Stimulated activated naive CD4-positive, alpha-beta T cell treated with Interleukin-2 at 50 U/mL for 16 hours (primary cell): ENCODE measurements at places on chromosomes 2 and 18.
A peak's percentile ranks its signal among the peaks of the same experiment; 100 is the strongest.

DNA sequence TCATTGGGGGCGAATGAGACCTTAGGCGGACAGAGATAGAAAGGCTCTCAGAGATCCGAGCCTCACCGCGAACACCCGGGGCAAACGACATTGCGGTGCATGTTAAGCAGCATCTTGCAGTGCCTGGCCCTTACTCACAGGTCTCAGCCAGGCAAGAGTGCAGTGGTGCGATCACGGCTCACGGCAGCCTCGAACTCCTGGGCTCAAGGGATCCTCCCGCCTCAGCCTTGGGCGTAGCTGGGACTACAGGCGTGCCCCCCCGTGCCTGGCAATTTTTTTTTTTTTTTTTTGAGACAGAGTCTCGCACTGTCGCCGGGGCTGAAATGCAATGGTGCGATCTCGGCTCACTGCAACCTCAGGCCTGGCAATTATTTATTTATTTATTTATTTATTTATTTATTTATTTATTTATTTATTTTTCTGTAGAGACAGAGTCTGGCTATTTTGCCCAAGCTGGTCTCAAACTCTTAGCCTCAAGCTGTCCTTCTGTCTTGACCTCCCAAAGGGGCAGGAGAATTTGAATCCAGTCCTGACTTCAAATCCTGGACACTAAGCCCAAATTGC lies 1.3 kb downstream of the LAMA3 start:
- no peak for DNase-seq

DNA sequence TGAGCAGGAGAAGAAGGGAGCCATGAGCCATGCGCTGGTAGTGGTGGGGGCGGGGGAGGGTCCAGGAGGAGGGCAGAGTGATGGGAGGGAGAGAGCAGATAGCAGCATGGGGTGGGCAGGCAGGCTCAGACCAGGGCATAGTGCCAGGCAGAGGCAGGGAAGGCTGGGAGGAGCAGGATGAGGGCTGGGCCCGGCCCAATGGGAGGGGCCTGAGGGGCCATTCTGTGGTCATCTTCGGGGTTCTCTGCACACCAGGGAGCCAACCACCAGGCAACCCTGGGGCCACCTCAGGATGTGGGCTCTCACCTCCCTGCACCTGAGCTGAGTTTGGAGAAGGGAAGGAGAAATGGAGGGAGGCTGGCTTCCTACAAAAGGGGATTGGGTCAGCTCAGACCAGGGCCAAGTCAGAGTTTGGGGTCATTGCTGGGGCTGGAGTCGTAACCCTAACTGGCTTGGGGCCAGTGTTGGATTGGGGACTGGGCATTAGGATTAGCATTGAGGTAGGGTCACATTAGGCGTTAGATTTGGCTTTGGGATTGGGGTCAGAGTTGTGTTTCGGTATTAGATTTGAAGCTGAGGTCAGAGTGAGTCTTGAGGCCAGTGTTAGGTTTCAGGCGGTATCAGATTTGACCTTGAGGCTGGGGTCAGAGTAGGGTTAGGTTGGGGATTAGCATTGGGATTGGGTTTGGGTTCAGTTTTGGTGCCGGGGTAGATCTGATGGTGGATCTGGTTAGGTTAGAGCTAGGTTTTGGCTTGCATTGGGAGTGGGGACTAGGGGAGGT lies 11.2 kb downstream of the VIL1 start:
- DNase-seq, result no peak

DNA sequence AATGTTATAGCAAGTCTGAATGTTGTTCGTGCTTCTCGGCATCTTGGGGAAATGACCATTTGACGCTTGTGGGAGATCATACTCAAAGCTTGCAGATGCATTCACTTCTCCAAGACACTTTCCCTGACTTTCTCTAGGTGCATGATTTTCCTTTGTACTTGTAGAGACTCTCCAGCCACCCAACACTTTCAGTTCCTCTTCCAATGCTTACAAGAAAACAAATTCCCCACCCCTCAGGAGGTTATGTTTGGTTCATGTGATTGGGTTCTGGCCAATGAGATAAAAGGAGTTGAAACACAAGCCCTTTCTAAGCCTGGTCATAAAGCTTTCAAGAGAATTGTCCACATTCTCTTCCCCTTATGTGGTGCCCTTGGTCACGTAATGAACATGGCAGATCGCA lies 156.3 kb downstream of the EPHA4 start:
- DNase-seq, result no peak

DNA sequence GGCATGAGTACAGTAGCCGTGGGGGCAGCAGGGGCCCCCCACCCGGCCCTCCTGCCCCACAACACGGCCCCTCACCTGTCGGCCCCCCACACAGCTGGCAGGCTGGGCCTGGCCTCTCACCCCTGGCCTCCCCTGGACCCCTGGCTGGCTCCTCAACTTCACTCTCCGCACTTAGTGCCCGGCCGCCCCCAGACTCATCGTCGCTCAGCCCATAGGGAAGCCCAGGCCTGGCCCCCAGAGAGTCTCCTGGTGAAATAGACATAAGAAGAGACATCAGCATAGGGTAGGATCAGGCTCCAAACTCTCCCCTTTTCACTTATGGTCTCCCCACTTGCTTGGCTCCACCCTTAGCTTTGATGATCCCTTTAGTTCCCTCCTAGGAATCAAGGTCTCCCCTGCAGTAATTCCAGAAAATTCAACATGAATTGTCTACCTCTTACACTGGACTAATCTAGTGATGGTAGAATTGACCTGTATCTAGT lies 1.7 kb downstream of the ZNF513 start:
- DNase-seq, result no peak

DNA sequence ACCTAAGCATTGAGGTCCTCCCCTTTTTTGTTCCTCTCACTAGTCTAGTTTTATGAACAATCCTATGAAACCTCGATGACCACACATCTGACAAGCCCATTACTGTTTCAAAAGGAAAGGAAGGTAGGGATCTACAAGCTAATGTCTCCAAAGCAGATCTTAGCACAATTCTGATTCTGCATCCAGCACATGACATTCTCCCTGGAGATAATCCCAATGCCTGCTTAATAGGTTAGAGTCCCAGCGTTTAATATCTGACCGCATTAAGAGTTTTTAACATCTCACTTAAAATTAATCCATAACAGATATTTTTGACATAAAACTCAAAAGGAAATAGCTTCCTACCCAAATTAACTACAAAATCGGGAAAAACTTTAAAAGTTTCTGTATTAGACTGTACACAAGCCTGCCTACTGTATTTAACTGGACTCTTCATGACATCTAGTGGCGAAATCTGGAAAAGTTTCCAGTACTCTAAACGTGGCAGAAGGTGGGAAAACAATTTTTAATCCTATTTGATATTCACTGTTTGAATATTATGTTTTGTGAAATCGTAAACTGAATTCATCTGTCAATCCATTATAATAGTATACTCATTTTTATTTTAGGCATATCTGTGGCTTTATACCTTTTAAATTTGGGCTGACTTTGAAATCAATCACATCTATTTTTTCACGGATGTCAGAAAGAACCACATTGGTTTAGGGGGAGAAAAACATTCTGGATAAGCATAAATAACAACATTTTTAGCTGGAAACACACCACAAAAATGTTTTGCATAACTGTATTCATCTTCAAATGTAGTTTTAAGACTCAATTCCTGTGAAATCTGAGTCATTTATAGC lies 62.4 kb downstream of the TXNL1 start:
- no peak for DNase-seq

- peak; percentile 92 for DNase-seq
These were observed 897 bp downstream of the NFE2L2 start for GRCh38 chr2:177263451-177264208.

GRCh38 chr18:3798032-3798431 lies 348.1 kb downstream of the TGIF1 start:
- no peak for DNase-seq

GRCh38 chr2:84022810-84023431 lies 436.2 kb downstream of the SUCLG1 start:
- DNase-seq, result no peak

DNA sequence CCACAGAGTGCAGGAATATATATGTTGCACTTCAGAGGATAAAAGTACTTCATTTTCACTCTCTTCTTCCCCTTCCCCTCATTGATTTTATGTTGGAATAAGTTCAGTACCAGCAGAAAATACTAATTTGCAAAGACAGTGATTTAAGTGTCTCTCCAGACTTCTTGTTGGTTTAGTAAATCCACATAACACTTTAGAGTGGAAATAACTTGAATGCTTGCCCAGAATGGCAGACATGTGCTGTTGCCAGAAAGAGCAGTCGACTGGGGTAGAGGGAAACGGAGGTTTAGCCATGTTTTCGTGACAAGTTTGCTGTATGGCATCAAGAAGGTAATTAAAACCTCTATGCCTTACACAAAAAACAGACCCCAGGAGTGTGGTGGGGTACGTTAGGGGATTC lies 246.0 kb upstream of the CXCR4 start:
- DNase-seq, result no peak

DNA sequence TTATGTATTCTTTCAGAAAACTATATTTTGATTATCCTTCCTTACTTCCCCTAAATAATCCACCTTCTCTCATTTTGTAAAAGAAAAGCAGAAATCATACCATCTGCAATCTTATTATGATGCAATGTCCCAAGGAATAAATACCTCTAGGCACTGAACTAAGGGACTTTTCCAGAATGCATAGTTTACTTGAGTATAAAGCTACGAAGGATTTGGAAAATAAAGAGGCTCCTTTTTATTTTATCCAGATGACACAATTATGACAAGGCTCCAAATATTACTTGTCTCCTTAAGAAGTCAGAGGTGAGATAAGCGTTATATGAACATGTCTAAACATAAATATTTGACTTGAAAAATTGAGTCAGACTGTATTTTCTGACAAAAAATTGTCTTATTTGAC lies 72.1 kb downstream of the COL3A1 start:
- no peak for DNase-seq

GRCh38 chr2:85811180-85812093 lies 57.6 kb downstream of the ATOH8 start:
- DNase-seq, result no peak

DNA sequence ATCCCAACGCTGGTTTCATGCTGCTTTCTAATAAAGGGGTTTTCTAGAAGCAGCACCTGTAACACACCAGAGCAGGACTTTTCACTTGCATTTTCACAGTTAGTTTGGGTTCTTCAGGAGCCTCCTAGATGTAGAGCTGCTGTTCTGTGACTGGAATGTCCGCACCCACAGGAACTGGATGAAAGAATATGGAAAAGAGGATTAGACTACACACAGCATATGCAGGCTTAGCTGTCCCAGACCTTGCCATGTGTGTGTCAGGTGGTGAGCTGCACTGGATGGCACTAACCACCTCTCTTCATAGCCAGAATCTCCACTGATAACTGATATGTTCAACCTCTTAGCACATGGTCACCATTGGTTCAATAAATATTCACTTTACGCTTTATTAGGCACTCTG lies 112.1 kb upstream of the POU3F3 start:
- no peak for DNase-seq

- DNase-seq, result no peak
These were observed 281.9 kb downstream of the SRBD1 start for GRCh38 chr2:45329045-45329677.

GRCh38 chr18:398935-399630 lies 101.4 kb downstream of the COLEC12 start:
- DNase-seq, result no peak

- no peak for DNase-seq
These were observed 151.7 kb upstream of the POU3F3 start for GRCh38 chr2:104702031-104702850.

GRCh38 chr2:11669454-11670291 lies at the start of gene NTSR2:
Gene NTSR2 (minus strand): TSS chr2:11670195. CDS start chr2:11670129, 66 bp downstream.
- no peak for DNase-seq

DNA sequence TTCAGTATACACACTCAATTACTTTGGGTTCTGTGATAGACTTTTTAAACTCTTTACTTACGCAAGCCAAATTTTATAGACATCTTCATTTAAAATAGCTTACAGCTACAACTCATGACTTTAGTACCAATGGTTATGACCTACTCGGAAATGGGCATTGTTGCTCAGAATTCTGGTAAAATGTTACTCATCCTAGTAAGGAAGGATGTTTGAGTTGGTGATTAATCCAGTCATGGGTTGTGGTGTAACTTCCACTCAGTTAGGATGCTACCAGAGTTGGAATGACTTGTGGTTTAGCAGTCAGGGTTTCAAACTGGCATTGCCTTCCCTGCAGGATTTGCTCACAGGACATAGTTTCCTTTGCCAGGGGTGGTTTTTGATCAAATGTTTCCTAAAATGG lies 7.4 kb upstream of the NPC1 start:
- DNase-seq, result no peak

GRCh38 chr2:164479460-164479859 lies 141.8 kb downstream of the GRB14 start:
- no peak for DNase-seq

- DNase-seq, result no peak
These were observed 215.1 kb downstream of the ZNF385B start for GRCh38 chr2:179646173-179646769.

DNA sequence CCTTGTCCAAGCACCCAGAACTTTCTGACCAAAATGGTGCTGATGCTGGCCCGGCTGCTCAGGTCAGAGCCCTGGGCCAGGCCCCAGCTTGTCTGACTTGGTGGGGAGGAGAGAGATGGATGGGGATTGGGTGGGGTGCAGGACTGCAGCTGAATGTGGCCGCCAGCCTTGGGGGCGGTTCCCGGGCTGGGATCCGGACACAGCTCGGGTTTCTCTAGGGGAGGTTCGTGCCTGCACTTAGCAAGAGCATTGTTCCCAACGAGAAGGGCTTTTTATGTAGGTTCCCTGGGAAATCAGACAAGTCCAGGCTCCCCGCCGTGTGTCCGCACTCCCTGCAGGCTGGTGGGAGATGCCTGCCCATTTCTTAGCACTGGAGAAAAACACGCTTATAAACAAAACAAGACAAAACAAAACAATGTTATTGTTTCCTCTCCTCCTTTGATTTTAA lies 50.5 kb upstream of the HS6ST1 start:
- no peak for DNase-seq

- no peak for DNase-seq
These were observed 88.2 kb downstream of the ACKR3 start for GRCh38 chr2:236657801-236658200.

- no peak for DNase-seq
These were observed 21.1 kb downstream of the NFE2L2 start for GRCh38 chr2:177243476-177243875.

- DNase-seq, result no peak
These were observed 67.1 kb upstream of the DSG1 start for GRCh38 chr18:31250902-31251301.

GRCh38 chr2:46874236-46874929 lies 41.2 kb downstream of the MCFD2 start:
- DNase-seq, result no peak

DNA sequence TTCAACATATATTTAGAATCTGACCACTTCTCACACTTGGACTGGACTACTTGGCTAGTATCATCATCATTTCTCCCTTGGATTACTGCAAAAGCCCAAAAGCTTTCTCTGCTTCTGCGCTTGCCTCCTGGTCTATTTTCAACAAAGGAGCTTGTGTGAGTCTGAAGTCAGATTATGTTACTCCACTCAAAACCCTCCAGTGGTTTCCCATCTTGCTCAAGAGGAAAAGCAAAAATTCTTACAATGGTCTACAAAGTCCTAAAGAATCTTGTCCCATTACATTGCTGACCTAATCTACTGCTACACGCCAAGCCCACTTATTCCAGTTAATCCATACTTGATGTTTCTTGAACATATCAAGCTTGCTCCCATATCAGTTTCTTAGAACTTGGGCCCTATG lies 9.6 kb downstream of the PREPL start:
- no peak for DNase-seq
